Activated CD4-positive, alpha-beta T cell treated with anti-CD3 and anti-CD28 coated beads, Interleukin-2, Interleukin-4, amounts not matched to agents 100 ng/mL and 50 ng/mL, durations not matched to agents 16 hours and 8 hours (primary cell): ENCODE measurements at places on chromosomes 11 and 22.

- DNase-seq, result no peak
Measured at GRCh38 chr11:111960916-111961315, 23.8 kb downstream of the DIXDC1 start.

DNA sequence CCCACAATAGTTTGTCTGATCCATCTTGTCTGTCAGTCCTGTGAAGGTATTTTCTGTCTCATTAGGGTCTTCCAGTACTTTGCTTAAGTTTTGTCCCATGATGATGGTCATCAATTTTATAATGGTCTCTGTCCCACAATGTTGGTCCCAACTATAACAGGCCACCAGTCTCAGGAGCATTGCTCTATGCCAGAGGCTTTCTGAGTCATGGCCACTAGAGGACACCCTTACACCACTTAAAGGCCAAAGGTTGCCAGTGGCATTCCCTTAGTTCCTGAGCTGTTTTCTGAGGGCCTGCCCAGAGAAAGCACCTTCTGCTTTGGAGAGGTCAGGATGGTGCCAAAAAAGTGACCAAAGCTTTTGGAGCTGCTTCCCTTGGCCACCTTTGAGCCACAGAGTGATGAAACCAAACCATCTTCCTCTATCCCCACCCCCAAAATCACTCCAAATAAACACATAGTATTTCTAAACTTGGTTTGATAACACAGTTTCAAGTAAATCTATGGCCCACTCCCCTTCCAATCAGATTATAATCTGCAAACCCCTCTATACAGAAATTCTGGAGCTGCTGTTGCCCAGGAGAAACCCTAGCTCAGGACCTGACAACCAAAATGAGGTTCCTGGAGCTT, 19.3 kb downstream of the EIF3F start:
- DNase-seq, result peak; percentile 62

DNA sequence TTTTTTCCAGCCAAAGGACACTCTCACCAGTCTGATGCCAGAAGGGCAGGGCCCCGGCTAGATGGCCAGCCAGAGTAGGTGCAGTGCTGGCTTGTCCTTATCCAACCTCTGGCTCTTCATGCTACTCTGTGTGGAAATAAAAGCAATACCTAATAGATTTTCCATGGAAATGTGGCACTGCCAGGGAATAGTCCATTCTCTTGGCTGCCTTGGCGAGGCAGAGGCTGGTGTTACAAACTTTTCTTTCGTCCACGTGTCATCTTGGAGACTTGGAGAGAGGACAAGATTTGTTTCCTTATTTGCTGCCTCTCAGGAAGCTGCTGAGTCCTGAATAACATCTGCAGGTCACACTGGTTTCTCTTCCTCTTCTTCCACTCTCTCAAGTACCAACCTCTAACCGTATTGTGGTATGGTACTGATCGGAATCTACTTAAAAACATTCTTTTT, 17.2 kb upstream of the C1QTNF4 start:
- DNase-seq, result no peak

DNA sequence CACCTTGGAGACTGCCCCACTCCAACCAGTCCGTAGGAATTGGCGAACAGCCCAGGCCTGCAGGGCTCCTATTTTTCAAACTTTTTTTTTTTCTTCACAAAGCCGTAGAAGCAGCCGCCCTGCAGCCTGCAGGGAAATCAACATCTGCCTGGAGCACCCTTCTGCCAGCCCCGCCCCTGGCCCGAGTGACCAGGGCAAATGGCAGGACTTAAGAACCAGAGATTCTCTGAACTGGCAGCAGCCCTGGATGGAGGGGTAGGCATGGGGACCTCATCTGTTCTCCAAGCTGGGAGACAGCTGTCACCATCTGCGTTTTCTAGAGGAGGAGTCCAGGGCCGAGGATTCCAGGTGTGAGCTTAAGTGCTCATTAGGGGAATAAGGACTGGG, 5.6 kb downstream of the SCN2B start:
- DNase-seq, result no peak

DNA sequence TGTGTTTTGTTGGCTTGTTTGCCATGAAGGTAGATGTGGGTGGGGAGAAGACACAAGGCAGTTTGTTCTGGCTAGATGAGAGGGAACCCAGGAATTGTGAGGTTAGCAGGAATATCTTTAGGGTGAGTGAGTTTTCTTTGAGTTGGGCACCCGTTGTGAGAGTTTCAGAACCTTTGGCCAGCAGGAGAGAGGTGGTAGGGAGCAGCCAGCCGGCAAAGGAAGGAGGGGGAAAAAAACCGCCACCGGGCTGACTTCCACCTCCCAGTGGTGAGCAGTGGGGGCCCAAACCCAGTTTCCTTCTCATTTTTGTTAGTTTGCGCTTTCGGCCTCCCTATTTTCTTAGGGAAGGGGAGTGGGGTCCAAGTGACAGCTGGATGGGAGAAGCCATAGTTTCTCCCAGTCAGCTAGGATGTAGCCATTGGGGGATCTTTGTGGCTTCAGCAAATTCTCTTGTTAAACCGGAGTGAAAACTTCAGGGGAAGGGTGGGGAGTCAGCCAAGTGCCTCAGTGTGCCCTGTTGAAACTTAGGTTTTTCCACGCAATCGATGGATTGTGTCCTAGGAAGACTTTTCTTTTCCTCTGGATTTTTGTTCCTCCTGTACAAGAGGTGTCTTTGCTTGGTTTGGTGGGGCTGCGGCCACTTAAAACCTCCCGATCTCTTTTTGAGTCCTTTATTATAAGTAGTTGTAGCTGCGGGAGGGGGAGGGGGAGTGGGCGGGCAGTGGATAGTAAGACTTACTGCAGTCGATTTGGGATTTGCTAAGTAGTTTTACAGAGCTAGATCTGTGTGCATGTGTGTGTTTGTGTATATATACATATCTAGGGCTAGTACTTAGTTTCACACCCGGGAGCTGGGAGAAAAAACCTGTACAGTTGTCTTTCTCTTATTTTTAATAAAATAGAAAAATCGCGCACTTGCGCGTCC, 1.1 kb upstream of the GCAT start:
- no peak for DNase-seq

GRCh38 chr11:66529655-66530054, 16.2 kb downstream of the ZDHHC24 start:
- no peak for DNase-seq

- DNase-seq, result no peak
Measured at GRCh38 chr22:19396561-19396933, 35.0 kb downstream of the HIRA start.

DNA sequence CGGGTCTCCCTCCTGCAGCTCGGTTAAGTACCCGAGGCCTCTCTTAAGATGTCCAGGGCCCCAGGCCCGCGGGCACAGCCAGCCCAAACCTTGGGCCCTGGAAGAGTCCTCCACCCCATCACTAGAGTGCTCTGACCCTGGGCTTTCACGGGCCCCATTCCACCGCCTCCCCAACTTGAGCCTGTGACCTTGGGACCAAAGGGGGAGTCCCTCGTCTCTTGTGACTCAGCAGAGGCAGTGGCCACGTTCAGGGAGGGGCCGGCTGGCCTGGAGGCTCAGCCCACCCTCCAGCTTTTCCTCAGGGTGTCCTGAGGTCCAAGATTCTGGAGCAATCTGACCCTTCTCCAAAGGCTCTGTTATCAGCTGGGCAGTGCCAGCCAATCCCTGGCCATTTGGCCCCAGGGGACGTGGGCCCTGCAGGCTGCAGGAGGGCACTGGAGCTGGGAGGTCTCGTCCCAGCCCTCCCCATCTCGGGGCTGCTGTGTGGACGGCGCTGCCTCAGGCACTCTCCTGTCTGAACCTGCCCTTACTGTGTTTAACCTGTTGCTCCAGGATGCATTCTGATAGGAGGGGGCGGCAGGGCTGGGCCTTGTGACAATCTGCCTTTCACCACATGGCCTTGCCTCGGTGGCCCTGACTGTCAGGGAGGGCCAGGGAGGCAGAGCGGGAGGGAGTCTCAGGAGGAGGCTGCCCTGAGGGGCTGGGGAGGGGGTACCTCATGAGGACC, 25.0 kb downstream of the FADS3 start:
- no peak for DNase-seq

DNA sequence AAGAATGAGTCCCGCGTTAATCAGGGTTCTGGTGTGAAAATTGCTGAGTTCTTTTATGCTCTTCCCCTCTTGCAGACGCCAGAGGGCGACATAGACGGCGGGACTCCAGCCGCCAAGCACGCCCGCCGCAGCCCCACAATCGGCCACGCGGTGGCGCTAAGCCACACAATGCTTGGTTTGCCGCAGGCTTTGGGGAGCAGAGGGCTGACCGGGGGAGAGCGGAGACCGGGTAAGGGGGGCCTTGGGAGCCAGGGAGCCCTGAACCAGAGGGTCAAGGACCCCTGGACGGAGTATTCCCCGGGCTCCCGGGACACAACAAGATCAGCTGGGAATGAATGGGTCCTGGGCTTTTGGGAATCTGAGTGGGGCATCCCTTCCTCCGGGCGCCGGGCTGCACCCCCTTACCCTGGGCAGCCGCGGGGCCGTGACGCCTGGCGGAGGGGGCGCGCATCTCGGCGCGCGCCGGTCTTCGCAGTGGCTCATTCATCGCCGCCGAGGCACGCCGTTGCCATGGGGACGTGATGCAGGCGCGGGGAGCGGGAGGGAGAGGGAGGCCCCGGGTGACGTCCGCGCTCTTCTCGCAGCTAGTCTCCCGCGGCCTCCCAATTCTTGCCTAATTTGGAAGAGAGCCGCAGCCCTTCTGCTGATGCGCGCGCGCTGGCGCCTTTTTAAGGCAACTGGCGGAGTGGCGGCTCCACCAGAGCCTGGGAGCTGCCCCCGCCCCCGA, 12.2 kb upstream of the NPAS4 start:
- peak; percentile 91 for DNase-seq

DNA sequence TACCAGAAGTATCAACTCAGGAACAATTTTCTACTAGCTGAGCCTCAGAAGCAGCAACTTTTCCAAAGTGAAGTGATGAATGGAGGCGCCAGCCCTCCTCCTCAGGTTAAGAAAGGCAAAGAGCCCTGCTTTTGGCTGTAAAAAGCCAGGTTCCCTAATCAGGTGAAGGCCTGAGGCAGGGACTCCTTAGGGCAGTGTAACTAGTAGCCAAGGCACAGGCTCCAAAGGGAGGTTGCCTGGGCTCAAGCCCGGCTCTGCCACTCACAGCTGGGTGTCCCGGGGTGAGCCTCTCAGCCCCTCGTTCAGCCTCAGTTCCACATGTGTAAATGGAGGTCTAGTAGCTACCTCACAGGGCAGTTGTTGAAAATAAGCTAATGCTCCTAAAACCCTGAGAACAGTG, 19.5 kb downstream of the TSKU start:
- no peak for DNase-seq

DNA sequence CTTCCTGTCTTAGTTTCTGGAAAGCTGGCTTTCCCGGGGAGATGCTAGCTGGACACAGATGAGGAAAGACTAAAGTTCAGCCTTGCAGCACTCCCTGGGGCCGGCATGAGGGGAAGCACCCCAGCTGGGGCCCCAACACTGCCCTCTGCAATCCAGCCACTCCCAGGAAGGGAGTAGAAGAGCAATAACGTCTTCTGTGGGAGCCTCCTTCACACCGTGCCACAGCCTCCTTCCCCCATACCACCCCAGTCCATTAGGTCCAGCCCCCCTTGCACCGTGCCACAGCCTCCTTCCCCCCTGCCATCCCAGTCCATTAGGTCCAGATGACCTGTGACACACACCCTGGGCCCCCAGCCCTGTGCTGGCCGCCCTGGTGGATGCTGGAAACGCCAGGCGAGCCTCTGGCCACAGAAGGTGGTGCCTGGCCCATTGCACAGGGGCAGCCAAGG, 44.1 kb upstream of the PRDM11 start:
- DNase-seq, result no peak

GRCh38 chr22:46354176-46354992, 18.9 kb downstream of the TRMU start:
- no peak for DNase-seq

GRCh38 chr11:72037554-72038311, 39.0 kb downstream of the IL18BP start:
- DNase-seq, result no peak

GRCh38 chr22:20741634-20742581, 32.0 kb upstream of the SERPIND1 start:
- peak; percentile 45 for DNase-seq

GRCh38 chr11:117551761-117552343, 224.2 kb downstream of the CEP164 start:
- no peak for DNase-seq

DNA sequence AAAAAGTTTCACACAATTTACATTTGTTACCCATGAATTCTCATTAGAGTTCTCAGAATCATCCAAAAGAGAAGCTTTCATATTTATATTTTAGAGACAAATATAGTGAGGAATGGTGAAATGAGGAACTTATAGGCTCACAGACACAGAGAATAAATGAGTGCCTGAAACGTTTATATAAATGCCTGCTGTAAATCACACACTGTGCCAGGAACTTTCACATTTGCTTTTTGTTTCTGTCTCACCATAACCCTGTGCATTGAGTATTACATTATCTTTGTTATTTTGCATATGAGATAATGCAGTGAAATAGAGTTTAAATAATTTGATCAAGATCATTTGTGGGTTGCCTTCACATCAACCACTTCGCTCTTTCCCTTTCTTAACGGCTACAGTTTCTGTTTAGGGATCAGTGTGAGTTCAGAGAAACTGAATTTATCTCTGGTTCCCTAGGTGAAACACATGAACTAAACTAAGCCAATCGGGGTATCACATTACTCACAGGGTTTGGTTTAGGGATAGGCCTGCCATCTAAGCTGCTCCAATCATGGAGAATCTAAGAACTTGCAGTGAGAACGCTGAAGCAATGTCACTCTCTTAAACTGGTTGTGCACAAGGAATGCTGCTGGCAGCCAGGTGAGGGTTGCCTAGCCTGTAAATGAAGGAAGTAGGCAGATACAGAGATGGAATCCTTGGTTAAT, 1339.2 kb upstream of the TENM4 start:
- no peak for DNase-seq

GRCh38 chr11:57353446-57353845, 15.3 kb downstream of the P2RX3 start:
- no peak for DNase-seq

DNA sequence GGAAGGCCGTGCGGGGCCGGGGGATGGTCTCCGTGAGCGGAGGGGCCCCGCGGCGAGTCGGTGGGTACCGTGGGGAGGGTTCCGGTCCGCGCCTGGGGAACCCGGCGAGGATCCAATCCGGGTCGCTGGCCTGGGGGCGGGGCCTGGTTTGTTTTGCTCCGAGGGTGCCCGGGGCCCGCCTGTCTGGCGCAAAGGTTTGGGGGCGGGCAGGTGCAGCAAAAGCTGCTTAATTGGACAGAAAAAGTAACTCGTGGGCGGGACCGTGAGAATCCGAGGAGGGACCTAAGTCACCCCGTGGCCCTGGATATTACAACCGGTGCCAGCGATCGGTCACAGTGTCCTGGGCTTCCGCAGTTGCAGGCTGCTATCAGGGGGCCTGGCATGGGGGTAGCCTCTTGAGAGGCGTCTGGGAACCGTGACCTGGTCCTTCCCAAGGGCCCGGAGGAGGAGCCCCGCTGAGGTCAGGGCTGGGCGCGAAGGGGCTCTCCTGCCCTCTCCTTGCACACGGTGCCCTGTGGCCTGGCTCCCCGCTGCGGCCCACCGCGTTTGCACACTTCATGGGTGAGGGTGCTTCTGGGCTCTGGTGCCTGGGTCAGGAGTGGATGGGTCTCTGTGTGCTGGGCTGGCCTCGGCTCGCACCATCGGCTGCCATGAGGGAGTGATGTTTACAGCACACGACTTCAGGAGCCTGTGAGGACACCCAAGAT, 1.4 kb downstream of the PNPLA2 start:
- DNase-seq, result peak; percentile 90
